Camera-type eye (tissue), 1 donor: ENCODE measurements at places on chromosomes 2 and 18. TPM values are rescaled to one million over a fixed set of nuclear protein-coding genes. Genes with fewer than 3 reads are reported as not detected.

Gene LRRC30
- total RNA-seq = 0.49 TPM

Gene AQP12B
- total RNA-seq = not detected

Gene TMEM163
- 4.7 TPM for total RNA-seq

Gene FER1L5
- total RNA-seq = 0.60 TPM

Gene SERPINB11
- 0.93 TPM for total RNA-seq

Gene CCDC68
- 14.3 TPM for total RNA-seq

Gene IL37
- not detected for total RNA-seq

Gene LIMS2
- total RNA-seq = 11.2 TPM

Gene GALNT5
- 8.3 TPM for total RNA-seq

Gene TPO
- total RNA-seq = 2.0 TPM

Gene ALK
- 9.5 TPM for total RNA-seq

Gene PTMA
- total RNA-seq = 734 TPM

Gene UCN
- total RNA-seq = 4.7 TPM

Gene FBXO15
- total RNA-seq = 4.5 TPM

Gene MTIF2
- total RNA-seq = 22.8 TPM

Gene ABCB11
- total RNA-seq = 0.38 TPM

Gene KANSL3
- 77.7 TPM for total RNA-seq

Gene SKOR2
- total RNA-seq = 1.2 TPM

Gene DCTN1
- 129 TPM for total RNA-seq

Gene SLC9A2
- total RNA-seq = 0.49 TPM

Gene ATP8B1
- total RNA-seq = 12.3 TPM

Gene AGXT
- total RNA-seq = not detected

Gene TTC27
- total RNA-seq = 33.1 TPM

Gene TAF4B
- total RNA-seq = 7.8 TPM

Gene CD207
- total RNA-seq = 5.3 TPM

Gene IL1F10
- total RNA-seq = not detected

Gene FZD7
- 31.8 TPM for total RNA-seq

Gene CDH20
- total RNA-seq = 36.9 TPM

Gene C2orf42
- total RNA-seq = 30.4 TPM

Gene ZNF519
- total RNA-seq = 24.3 TPM

Gene CYS1
- total RNA-seq = 9.7 TPM

Gene CPO
- total RNA-seq = not detected

Gene IGFBP5
- 508 TPM for total RNA-seq
